ENCODE measurements at places on chromosomes 4 and X.

DNA sequence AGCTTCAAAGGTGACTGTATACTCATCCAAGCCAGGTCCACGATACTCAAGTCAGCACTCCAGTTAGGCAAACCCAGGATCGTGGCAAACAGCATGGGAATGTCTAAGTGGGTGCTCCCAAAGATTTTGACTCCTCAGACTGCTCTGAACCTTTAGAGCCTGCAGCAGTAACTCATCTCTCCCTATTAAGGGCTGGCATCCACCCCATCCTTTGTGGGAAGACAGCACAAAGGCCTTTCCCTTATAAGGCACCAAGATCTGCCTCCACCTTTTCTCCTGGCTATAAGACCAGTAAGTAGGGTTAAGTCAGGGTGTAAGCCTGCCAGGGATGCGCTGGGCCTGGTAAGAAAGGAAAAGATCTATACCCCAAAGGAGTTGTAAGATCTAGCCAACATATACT lies 23.6 kb upstream of the SLC25A43 start:
- DNase-seq = no peak

GRCh38 chr4:33045334-33045733 lies 2325.2 kb downstream of the PCDH7 start:
- DNase-seq = no peak

DNA sequence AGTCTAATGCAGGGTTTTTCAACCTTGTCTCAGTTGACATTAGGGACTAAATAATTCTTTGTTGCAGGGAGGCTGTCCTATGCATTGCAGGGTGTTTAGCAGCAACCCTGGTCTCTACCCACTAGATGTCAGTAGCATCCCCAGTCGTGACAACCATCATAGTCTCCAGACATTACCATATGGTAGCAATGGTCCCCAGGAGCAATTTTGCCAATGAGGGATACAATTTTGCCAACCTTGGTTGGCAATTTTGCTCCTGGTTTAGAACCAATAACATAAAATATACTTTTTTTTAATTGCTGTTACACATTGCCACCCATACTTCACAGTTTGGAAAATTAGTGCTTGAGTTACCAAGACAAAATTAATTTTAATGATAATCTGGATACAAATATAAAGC lies 6.0 kb downstream of the EREG start:
- no peak for DNase-seq

- DNase-seq = no peak
Measured at GRCh38 chr4:74932832-74933561, at the start of gene PARM1. Gene PARM1 (plus strand): TSS chr4:74933116. CDS start chr4:74933328, 212 bp downstream.

DNA sequence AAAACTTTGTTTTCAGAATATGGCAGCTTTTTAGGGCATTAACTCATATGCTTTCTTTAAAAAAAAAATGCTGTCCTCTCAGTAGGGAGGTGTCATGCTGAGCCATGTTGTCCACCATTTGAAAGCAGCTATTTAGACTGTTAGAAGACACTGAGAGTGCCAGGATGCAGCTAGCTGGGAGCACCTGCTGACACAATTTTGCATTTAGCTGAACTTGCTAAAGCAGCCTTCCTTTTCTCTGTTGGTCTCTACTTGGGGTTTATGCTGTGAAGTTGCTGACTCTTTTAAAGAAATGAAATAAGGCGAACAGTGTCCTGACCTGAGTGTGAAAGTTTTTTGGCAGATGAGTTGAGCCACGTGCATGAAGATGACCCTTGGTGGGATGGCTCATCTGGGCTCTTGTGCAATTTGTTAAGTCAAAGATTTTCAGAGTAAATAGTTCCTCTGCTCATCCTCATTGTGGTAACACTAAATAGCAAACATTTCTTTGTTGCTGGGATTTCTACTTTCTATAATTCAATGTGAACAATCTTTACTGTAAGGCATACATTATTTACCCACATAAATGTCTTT lies 64.5 kb downstream of the CDS1 start:
- DNase-seq = no peak

- DNase-seq = no peak
Measured at GRCh38 chrX:25034889-25035288, 19.1 kb upstream of the ARX start.

DNA sequence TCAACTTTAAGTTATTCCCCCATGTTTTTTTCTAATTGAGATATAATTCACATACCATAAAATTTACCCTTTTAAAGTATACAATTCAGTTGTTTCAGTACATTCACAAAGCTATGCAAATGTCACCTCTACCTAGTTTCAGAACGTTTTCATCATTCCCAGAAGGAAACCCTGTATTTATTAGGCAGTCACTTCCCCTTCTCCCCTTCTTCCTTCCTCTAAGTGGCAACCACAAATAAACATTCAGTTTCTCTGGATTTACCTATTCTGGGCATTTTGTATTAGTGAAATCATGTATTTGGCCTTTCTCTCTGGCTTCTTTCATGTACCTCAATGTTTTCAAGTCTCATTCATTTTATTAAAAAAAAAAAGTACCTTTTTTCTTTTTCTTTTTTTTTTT lies 101.9 kb downstream of the TET2 start:
- no peak for DNase-seq

DNA sequence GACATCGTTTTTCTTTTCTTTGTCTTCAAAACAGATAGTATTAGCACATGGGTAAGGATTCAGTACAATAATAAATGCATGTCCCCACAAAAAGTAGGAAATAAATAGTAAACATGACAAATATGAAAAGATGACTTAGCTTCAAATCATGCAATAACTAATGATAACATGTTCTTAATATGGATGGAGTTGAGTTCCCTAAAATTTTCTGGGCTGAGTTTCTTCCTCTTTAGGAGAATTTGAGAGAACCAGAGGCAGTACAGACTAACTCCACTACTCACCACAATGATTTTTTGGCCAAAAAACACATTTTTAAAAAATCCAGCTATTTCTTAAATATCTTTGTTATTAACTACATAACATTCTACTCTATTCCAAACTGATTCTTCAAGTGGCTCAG lies 432.3 kb upstream of the HS3ST1 start:
- no peak for DNase-seq

GRCh38 chrX:131739823-131740222 lies 195.9 kb downstream of the OR13H1 start:
- DNase-seq = no peak

DNA sequence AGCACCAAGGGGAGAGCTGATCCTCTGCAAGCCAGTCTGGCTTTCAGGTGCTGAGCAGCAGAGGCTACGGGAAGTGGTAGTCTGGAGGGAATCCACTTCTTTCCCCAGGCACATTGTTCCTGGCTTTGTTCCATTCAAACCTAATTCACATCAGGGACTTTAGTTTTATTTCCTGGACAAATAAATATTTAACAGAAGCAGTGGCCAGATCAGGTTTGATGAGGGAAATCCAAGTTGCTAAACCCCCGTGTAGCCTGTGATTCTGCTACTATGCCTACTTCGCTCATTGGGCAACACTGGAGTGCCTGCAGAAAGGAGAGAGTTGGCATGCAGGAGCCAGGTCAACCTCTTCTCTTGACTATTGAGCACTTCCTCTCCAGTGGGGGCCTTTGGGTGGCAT lies 13.8 kb upstream of the STBD1 start:
- no peak for DNase-seq
